Foreskin keratinocyte (primary cell): ENCODE measurements at places on chromosomes 6 and 20.

GRCh38 chr6:68994521-68994920 is 359.4 kb downstream of the ADGRB3 start:
- DNase-seq = no peak

DNA sequence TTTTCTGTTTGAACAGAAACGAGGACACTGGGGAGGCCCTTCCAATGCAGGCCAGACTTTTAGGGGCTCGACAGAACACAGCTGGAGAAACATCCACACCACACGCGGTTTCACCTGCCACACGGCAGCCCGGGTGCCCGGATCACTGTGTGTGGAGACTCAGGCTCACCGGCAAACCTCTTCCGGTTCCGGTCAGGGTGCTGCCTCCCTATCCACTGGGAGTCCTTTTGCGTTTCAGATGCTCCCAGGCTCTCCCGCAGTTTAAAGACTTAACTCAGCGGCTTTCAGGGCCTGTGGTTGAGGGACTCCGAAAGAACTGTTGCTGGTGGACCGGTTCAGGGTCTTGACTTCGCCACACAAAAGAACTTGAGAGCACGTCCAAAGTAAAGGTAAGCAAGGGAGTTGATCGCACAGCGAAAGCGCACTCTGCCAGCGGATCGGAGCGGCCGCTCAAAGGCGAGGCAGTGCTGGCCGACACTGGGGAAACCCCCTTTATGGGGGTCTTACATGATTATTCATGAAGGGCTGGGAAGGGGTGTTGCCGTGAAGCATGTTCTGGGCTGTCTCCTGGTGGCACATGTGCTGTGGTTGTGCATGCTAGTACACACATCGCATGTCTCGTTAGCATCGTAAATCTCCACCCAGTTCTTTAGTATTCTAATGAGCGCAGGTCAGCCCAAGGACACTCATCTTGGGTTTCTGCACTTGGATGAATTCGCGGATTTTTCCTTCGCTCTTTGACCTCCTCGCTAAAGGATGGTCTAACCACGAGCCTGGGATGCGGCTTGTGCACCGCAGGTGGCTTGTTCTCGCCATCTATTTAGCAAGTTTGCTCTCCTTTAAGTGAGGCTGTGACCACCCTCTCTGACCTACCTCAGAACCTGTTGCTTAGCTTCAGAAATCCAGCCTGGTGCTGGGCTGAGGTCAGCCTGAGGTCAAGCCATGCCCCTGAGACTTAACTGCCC is 180.3 kb downstream of the CDH26 start:
- no peak for DNase-seq

DNA sequence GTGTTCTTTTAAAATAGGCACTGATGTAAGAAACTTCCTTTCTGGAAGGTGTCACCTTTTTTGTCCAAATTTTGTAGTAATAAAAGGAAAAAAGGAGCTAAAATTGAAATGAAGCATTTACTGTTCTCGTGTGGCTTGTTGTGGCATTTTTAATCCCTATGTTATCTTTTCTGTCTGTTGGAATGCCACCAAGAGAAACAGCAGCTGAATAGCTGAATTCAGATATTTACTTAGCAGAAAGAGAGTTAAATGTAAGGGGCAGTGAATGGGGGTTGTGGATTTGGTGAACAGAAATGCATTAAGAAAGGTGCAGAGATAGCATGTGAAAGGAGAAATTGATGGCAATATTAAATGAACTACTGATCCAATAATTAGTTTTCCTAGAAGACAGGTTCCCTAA is 573.6 kb upstream of the EPHA7 start:
- no peak for DNase-seq

DNA sequence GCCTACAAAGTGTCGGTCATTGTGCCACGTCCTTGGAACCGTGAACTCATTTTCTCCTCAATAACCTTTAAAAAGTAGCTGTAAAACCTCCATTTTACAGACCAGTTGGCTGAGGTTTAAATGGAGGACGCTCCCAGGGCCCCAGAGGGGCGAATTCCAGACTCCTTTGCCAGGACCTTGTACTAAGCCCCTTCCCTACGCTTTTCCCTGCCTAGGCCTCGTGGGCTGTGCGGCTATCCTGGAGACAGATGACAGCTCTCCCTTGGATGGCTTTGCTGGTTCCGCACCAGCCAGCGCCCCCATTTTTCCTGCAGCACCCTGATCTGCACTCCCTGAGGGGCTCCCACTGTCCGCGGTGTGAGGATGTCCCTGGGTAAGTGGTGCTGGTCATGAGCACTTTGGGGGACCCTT is 12.1 kb upstream of the SNHG17 start:
- DNase-seq = no peak

DNA sequence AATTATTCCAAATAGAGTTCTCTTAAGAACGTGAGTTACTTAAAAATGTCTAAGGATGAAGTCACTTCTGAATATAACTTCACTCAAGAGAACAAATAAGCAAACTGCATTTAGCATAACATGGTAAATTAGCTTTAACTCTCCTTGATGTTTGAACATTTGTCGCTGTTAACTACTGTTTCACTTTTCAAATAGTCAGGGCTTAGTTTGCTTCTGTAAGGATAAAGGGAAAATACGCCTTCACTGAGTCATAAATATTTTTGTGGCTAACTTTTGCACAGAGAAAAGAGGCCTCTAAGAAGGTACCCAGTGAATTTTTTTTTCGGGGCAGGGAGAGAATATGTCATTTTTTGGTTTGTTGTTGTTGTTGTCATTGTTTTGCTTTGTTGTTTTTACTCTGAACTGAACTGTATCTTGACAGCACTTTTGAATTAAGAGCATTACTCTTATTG is 8.1 kb downstream of the PTPN1 start:
- DNase-seq = no peak

- no peak for DNase-seq
These were observed 40.5 kb downstream of the RREB1 start for GRCh38 chr6:7148100-7148822.

GRCh38 chr20:33450867-33451266 is 7.3 kb upstream of the SNTA1 start:
- no peak for DNase-seq

- no peak for DNase-seq
These were observed 155.8 kb downstream of the PDE7B start for GRCh38 chr6:136007345-136007744.

DNA sequence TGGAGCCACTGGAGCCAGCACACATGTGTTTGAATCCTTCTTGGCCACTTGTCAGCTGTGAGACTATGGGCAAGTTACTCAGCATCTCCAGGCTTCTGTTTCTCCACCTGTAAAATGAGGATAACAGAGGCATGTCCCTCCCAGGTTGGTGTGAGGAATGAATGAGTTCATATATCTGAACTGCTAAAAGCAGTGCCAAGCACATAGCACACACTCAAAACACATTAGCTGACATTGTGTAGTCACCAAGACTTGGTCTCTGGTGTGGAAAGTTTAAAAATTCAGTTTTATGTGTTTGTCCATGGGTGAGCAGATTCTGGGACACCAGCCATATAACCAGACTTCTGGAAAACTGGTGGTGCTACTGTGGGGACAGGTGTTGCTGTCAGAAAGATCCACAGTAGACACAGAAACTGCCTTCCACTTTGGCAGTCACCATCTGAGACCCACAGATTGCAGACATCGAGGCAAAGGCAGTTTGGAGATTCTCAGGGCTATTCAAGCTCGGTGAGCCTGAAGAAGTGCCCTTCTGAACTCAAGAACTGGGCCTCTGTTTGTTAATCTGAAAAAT is 115.8 kb downstream of the MRPL14 start:
- DNase-seq = no peak
